ENCODE measurements at places on chromosomes 4 and X.

- no peak for DNase-seq
Measured at GRCh38 chr4:54585321-54586000, 72.3 kb upstream of the KIT start.

DNA sequence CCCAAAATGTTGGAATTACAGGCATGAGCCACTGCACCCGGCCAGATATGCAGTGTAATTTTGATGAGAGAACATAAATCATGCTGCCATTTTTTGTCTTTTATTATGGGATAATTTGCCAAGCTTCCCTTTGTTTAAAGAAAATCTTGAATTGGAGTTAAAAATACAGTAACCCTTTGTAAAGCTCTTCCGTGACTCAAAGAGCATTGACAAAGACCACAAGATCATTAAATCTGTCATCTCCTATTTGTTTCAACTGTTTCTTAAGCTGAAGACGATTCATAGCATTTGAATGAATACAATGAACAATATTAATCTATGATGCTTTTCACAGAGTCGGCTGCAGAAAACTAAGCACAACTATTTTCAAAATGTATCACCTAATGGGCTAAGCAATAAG lies 132.6 kb downstream of the ANAPC4 start:
- DNase-seq, result no peak

- DNase-seq, result no peak
Measured at GRCh38 chrX:18769812-18770573, 62.5 kb downstream of the PPEF1 start.

GRCh38 chr4:3184725-3185124 lies 64.2 kb upstream of the MSANTD1 start:
- DNase-seq, result no peak

GRCh38 chr4:40829586-40829985 lies 79.8 kb downstream of the NSUN7 start:
- DNase-seq, result no peak

GRCh38 chrX:134545510-134545909 lies 85.5 kb downstream of the HPRT1 start:
- DNase-seq, result no peak
